ENCODE measurements at places on chromosomes 7 and 10. TPM values are rescaled to one million over a fixed set of nuclear protein-coding genes. Genes with fewer than 3 reads are reported as not detected.

PWWP2B gene
- 36.6 TPM for total RNA-seq

MGMT gene
- 50.4 TPM for total RNA-seq

TSPAN33 gene
- 47.7 TPM for total RNA-seq

WDR86 gene
- 3.6 TPM for total RNA-seq

C10orf143 gene
- 5.1 TPM for total RNA-seq

UBE2D1 gene
- 11.4 TPM for total RNA-seq

PALD1 gene
- 6.6 TPM for total RNA-seq

DNA sequence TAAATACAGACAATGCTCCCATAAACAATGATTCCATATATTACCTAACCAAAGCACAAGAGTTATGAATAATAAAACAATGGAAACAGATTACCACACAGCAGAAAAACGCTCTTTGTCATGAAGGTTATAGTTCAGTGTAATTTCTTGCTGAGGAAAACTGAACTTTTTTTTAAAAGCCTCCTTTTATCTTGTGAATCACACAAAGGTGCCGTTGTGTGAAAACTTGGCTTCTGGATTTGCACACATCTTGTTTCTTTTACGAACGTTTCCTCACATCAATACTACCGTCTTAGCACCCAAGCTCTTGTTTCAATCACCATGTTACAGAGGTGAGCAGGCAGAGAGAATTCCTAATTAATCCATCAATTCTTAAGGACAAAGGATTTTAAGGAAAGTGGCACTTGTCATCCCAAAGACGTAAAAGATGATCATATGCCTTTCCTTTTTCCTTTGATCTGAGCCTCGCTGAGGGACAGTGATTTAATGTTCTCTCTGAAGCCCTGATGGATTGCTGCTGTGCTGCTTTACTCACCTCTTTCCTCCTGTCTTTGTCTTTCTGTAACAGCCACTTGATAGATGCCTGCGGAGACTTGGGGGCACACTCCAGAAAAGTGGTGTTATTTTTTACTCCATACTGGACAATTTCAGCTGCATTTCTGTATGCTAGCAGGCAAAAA is 110.1 kb downstream of the CD36 start:
- no peak for DNase-seq

- DNase-seq: no peak
Measured at GRCh38 chr7:141431711-141432110, 119.5 kb upstream of the AGK start.

DNA sequence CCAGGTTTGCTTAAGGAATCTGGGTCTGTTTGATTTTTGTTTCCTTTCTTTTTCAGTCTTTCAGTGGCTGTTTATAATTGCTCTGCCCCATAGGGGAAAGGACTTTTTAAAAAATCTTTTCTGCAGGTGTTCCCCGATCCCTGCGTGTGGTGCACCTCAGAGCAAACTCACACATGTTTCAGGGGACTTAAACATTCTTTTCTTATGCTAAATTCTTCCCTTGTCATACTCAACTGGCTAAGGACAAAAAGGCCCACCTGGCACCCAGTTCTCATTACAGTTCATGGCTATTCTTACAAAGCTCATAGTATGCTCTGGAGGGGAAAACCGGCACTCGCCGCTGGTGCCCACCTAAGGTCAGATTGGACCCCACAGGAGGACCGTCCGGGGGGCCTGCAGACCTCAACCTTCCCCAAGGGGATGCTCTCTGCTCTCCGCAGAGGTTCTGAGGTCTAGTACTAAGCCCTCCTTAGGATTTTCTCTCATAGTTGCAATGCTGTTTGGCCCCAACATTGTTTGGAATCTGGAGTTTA is 220.3 kb downstream of the HGF start:
- DNase-seq: no peak

GRCh38 chr10:129796710-129797420 is 167.2 kb downstream of the EBF3 start:
- no peak for DNase-seq

GRCh38 chr7:35576031-35576573 is 118.8 kb downstream of the HERPUD2 start:
- no peak for DNase-seq

- no peak for DNase-seq
Measured at GRCh38 chr7:731440-732085, 4.5 kb upstream of the PRKAR1B start.

- DNase-seq: peak; percentile 46
Measured at GRCh38 chr10:70903262-70903921, 15.0 kb upstream of the PCBD1 start.

DNA sequence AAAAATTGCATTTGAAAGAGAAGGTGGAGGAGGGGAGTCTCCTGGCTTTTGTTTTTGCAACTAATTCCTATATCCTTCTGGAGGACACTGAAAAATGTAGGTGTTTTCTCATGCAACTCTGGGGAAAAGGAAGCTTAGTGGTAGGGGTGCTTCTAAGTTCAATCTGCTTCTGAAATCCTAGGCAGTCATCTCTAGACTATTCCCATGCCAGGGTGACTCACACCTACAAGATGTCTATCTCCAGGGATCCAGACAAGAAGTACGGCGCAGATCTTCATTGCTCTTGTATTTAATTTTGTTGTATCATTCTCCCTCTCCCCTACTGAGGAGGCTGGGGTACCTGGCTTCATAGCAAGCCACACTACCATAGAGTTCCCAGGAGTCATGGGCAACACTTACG is 258.8 kb downstream of the PHF14 start:
- DNase-seq: no peak

DNA sequence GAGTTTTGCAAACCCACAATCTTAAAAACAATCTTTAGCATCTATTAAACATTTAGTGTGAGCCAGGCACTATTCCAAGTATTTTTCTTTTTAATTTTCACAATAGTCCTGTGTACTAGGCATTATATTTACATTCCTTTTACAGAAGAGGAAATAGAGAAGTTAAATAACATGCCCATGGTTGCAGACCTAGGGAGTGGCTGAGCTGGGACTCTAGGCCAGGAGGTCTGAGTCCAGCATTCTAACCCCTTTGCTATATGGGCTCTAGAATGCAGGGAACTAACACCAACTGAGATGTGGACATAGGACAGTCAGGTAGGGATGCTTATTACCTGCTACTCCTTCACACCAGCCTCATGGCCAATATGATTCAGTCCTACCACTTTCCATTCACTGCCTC is 243.8 kb downstream of the XPNPEP1 start:
- DNase-seq: no peak

- no peak for DNase-seq
Measured at GRCh38 chr7:7698930-7699329, 19.5 kb downstream of the RPA3 start.

DNA sequence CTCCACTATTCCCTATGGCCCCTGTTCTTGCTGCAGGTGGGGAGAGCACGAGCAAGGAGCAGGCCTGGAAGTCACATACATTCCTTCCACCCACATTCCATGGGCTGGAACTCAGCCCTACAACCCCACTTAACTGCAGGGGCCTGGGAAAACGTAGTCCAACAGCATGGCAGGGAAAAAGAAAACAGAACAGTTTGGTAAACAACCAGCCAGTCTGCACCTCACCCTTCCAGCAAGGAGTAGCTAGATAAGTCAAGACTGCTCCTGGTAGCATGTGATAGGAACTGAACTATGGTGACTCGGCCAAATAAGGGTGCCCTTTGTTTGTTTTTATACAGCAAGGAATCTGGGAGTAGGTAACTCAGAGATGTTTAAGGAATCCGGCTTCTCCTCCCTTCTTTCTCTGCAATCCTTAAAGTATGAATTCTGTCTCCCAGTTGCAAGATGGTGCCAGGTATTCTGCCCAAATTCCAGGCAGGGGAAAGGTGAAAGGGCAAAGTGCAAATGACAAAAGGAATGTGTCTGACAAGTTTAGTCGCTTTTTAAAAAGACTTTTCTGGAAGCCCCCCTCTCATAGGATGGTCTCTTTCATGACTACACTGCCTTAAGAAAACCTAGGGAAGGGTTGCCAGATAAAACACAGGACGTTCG is 311.7 kb upstream of the NEBL start:
- DNase-seq: no peak

DNA sequence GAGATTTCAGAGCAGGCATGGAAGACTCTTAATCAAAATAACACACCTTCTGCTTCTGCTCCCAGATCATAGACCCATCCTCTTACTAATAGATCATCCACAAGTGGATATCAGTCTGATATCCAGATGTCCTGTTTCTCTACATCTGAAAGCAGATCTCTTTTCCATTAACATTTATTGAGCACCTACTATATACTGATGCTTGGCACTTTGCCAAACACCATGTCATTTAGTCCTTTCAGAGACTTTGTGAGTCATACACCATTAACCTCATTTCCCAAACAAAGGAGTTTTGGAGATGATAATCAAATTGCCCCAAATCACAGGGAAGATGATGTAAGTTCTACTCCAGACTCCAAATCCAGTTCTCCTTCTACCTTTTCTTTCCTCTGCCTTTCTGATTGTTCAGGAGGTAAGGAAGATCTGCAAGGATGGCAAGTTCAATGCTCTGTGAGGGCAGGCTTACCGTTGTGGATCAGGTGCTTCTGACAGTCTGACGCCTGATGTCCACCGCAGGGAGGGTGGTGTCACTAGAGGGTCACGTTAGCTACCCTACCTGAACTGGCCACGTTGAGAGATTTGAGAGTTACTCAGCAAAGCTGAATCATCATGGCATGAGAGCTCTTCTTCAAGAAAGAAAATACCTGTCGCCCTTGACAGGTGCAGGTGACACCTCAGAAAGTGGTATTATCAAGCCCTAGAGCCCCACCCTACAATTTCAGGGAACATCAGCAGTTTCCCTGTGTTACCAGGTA is 269.6 kb upstream of the ZMIZ1 start:
- DNase-seq: no peak

- DNase-seq: no peak
Measured at GRCh38 chr7:48250441-48250951, 79.2 kb downstream of the ABCA13 start.

DNA sequence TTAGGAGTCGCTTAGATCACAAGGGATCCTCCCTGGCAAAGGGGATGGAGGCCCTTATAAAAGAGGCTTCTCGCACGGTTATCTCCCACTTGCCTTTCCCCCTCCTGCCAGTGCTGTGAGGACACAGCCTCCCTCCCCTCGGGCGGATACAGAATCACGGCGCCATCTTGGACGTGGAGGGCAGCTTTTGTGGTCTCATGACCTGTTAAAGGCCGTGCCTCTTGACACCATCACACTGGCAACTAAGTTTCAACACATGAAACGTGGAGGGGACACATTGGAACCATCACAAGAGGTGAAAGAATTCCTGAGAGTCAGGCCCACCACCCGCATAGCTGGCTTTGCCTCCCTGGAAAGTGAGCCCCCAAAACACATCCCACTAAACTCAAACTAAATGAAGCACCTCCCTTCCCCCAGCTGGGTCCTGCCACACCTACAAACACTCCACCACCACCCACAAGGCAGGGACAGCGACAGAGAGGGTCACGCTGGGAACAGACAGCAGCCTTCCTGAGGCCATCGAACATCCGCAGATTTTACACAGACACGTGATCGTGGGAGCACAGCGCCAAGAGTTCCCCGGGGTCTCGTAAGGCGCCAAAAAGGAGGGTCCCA is 110.6 kb downstream of the TCERG1L start:
- no peak for DNase-seq

GRCh38 chr7:158549616-158550393 is 37.8 kb downstream of the PTPRN2 start:
- DNase-seq: no peak

DNA sequence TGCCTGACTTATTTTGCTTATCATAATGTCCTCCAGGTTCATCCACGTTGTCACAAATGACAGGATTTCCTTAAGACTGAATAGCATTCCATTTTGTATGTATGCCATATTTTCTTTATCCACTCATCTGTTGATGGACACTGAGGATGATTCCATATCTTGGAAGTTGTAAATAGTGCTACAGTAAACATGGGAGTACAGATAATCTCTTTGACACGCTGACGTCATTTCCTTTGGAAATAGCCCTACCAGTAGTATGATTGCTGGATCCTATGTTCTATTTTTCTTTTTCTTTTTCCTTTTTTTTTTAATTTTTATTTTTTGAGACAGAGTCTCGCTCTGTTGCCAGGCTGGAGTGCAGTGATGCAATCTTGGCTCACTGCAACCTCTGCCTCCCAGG is 167.6 kb downstream of the CTTNBP2 start:
- no peak for DNase-seq

DNA sequence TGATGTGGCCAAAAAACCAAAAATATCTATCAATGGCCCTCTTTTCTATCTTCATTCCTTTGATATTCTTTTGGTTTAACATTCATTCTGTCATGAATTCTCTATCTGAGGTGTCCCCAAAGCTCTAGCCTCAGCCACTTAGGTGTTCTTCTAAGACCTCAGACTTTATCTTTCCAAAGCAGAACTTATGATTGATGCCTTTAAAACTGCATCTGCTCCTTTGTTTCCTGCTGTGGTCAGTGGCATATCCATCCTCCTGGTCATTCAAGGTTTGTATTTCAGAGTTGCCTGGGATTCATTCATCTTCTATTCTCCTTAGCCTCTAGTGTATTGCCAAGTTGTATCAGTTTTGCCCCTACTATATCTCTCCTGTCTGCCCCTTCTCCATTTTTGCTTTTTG is 30.6 kb downstream of the FHIP2A start:
- no peak for DNase-seq

GRCh38 chr7:70416347-70416985 is 715.5 kb upstream of the GALNT17 start:
- DNase-seq: no peak

DNA sequence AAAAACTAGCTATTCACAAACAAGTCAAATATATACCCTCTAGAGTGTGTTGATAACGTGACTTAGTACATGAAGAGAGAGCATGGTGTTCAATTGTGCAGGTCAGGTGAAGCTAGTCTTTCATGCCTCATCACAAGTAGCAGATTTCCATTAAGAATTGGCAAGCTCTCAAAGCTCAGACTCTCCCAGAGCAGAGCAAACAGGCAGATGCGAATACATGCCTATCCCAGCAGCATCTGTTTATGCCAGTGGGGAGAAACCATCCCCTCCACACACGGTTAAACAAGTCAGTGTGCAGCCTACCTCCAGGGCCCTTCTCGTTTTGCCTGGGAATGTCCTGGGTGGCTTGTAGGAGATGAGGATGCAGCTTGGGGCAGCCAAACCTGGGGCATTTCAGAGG is 532.5 kb upstream of the C7orf33 start:
- DNase-seq: no peak

GRCh38 chr10:6530966-6531365 is 49.1 kb downstream of the PRKCQ start:
- DNase-seq: no peak

DNA sequence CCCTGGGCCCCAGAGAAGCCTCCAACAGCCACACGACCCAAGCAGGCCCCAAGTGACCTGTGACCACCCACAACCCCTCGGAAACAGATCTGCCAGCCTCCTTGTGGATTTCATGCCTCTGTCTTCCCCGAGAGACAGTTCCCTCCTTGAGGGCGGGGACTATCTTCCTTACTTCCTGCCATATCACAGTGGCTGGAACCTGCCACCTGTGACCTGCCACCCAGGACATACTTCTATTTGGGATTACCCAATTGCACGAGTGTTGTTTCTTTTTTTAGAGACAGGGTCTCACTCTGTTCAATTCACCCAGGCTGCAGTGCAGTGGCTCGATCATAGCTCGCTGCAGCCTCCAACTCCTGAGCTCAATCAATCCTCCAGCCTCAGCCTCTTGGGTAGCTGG is 25.9 kb downstream of the TNRC18 start:
- DNase-seq: peak; percentile 15

- peak; percentile 22 for DNase-seq
Measured at GRCh38 chr10:110919971-110920881, 822 bp downstream of the SHOC2 start.

GRCh38 chr10:79459243-79459642 is 13.8 kb upstream of the ZCCHC24 start:
- no peak for DNase-seq
